ENCODE measurements at places on chromosomes 13 and 19.

GRCh38 chr13:40895227-40896184 lies 106.1 kb downstream of the SLC25A15 start:
- H3K27ac ChIP-seq: no peak overlapping the region
- no peak overlapping the region for H3K4me3 ChIP-seq
- H3K27me3 ChIP-seq: no peaks in the 10 kb centered on the region
- H3K4me1 ChIP-seq: no peaks in the 10 kb centered on the region

DNA sequence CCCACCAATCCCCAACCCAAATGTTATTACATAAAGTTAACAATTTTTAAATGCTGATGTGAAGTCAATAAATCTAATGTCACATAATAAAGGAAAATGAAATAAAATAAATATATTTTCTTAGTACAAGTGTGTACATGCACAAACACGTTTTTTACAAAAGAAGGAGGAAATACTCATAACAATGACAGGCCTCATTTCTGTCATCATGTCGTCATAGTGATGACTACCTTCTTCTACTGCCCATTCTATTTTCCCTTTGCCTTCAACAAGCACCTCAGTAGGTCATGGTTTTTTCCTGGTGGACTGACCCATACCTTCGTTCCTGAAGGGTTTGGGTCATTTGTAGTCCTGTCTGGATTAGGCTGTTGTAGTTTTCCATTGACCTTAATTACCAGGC lies 185.3 kb upstream of the IPO5 start:
- DNase-seq: no peak
- H3K27me3 ChIP-seq: no peaks in the 10 kb centered on the region
- no peak overlapping the region for H3K4me3 ChIP-seq
- H3K4me1 ChIP-seq: no peaks in the 10 kb centered on the region
- H3K36me3 ChIP-seq: no peaks in the 10 kb centered on the region

GRCh38 chr13:100842136-100842535 lies 167.5 kb upstream of the TMTC4 start:
- no peak overlapping the region for H3K4me3 ChIP-seq
- H3K4me1 ChIP-seq: no peaks in the 10 kb centered on the region
- H3K27me3 ChIP-seq: peaks cover 2% of the 10 kb centered on the region
- no peaks in the 10 kb centered on the region for H3K36me3 ChIP-seq
- H3K27ac ChIP-seq: no peak overlapping the region

- no peak for DNase-seq
- no peaks in the 10 kb centered on the region for H3K4me1 ChIP-seq
- no peak overlapping the region for H3K4me3 ChIP-seq
- H3K27me3 ChIP-seq: no peaks in the 10 kb centered on the region
These were observed 14.2 kb upstream of the PROZ start for GRCh38 chr13:113144255-113144629.

GRCh38 chr19:49988433-49988832 lies 27.5 kb upstream of the SIGLEC11 start:
- no peak overlapping the region for H3K27ac ChIP-seq
- DNase-seq: no peak
- no peaks in the 10 kb centered on the region for H3K27me3 ChIP-seq

GRCh38 chr13:46232281-46232680 lies 20.6 kb downstream of the LRRC63 start:
- no peaks in the 10 kb centered on the region for H3K27me3 ChIP-seq
- H3K36me3 ChIP-seq: peaks cover 43% of the 10 kb centered on the region
- no peak for DNase-seq

GRCh38 chr13:105282406-105283285 lies 1252.8 kb downstream of the EFNB2 start:
- H3K27ac ChIP-seq: no peak overlapping the region
- no peak overlapping the region for H3K4me3 ChIP-seq
- no peaks in the 10 kb centered on the region for H3K36me3 ChIP-seq
- no peaks in the 10 kb centered on the region for H3K4me1 ChIP-seq
- H3K27me3 ChIP-seq: no peaks in the 10 kb centered on the region

- H3K36me3 ChIP-seq: no peaks in the 10 kb centered on the region
- H3K4me1 ChIP-seq: no peaks in the 10 kb centered on the region
These were observed 64.9 kb upstream of the MEDAG start for GRCh38 chr13:30841154-30841553.

GRCh38 chr13:25136880-25137787 lies 35.0 kb downstream of the AMER2 start:
- DNase-seq: no peak
- H3K4me3 ChIP-seq: no peak overlapping the region
- no peak overlapping the region for H3K27ac ChIP-seq

GRCh38 chr19:21022996-21023395 lies 2.5 kb downstream of the ZNF430 start:
- no peak for DNase-seq
- H3K36me3 ChIP-seq: peaks cover 68% of the 10 kb centered on the region
- H3K4me1 ChIP-seq: peaks cover 56% of the 10 kb centered on the region
- peak overlapping the region; percentile 99 for H3K4me3 ChIP-seq
- no peaks in the 10 kb centered on the region for H3K27me3 ChIP-seq
- H3K27ac ChIP-seq: peak overlapping the region; percentile 7

GRCh38 chr13:114009590-114010400 lies 35.9 kb upstream of the C13orf46 start:
- peaks cover 7% of the 10 kb centered on the region for H3K4me1 ChIP-seq
- no peaks in the 10 kb centered on the region for H3K27me3 ChIP-seq
- peaks cover 14% of the 10 kb centered on the region for H3K36me3 ChIP-seq
- no peak overlapping the region for H3K4me3 ChIP-seq

- H3K27me3 ChIP-seq: peaks cover 13% of the 10 kb centered on the region
- no peak overlapping the region for H3K4me3 ChIP-seq
- H3K27ac ChIP-seq: peak overlapping the region; percentile 24
- no peaks in the 10 kb centered on the region for H3K36me3 ChIP-seq
- H3K4me1 ChIP-seq: peaks cover 16% of the 10 kb centered on the region
These were observed 11.0 kb downstream of the SIGLEC11 start for GRCh38 chr19:49949742-49950589.

DNA sequence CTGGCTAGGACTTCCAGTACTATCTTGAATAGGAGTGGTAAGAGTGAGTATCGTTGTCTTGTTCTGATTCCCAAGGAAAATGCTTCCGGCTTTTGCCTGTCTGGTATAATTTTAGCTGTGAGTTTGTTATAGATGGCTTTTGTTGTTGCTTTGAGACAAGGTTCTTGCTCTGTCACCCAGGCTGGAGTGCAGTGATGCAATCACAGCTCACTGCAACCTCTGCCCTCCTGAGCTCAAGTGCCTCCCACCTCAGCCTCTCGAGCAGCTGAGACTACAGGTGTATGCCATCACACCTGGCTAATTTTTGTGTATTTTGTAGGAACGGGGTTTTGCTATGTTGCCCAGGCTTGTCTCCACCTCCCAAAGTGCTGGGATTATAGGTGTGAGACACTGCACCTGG lies 6.1 kb upstream of the ZNF543 start:
- H3K27me3 ChIP-seq: peaks cover 39% of the 10 kb centered on the region
- H3K4me1 ChIP-seq: peaks cover 1% of the 10 kb centered on the region
- H3K27ac ChIP-seq: no peak overlapping the region
- DNase-seq: no peak
- peaks cover 5% of the 10 kb centered on the region for H3K36me3 ChIP-seq

DNA sequence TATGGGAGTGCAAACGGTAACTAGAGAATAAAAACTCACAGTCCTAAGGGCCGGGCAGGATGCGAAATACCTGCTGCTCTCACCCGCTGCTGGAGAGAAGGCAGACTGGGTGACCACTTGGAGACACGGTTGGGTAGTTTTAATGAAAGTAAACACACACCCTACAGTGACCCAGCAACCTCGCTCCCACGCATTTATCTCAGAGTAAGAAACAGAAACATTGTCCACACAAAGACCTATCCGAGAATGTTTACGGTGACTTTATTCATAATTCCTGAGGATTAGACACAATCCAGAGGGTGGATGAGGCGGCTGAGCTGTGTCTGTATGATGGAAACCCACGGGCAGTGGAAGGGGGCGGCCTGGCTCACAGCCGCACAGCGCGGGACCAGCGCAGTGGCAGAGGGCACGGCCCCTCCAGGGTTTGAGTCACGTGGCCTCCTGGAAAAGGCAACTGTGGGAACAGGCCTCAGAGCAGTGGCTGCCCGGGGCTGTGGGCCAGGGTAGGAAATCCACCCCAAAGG lies 73.5 kb upstream of the C13orf46 start:
- H3K4me1 ChIP-seq: peaks cover 32% of the 10 kb centered on the region
- no peak overlapping the region for H3K4me3 ChIP-seq
- no peak overlapping the region for H3K27ac ChIP-seq
- peaks cover 31% of the 10 kb centered on the region for H3K36me3 ChIP-seq
- DNase-seq: no peak

GRCh38 chr13:88919970-88920628 lies 1248.9 kb downstream of the SLITRK5 start:
- H3K27ac ChIP-seq: peak overlapping the region; percentile 37
- H3K4me1 ChIP-seq: peaks cover 21% of the 10 kb centered on the region
- no peak overlapping the region for H3K4me3 ChIP-seq
- H3K36me3 ChIP-seq: peaks cover 3% of the 10 kb centered on the region
- peak; percentile 72 for DNase-seq

DNA sequence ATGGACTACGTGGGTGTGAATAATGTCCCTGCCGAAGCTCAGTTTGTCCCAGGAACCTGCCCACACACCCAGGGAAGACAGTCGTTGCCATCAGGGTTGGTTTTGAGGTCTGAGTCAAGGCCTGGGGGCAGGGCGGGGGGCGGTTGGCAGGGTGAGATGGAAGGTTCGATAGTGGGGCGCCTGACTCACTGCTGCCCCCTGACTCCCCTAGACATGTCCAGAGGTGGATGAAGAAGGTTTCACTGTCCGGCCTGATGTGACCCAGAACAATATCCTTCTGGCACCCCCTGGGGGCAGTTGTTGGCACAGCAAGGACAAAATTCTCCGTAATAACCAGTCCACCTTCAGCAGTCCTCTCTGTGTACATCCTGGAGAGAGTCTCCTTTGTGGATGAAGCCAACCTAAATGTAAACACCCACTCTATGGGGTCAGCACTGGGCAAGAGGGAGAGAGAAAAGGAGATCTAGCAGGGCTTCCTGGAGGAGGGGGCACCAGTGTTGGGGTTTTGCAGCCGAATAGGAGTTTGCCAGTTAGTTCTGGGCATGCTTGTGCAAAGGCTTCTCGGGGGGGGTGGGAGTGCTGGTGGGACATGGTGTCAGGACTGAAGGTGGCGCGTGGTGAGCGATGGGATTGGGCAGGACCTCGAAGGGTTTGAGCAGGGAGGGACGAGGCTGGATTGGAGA lies 19.6 kb upstream of the B3GNT3 start:
- peaks cover 14% of the 10 kb centered on the region for H3K4me1 ChIP-seq
- H3K27me3 ChIP-seq: no peaks in the 10 kb centered on the region
- H3K36me3 ChIP-seq: peaks cover 42% of the 10 kb centered on the region
- peak; percentile 46 for DNase-seq

- H3K4me1 ChIP-seq: peaks cover 8% of the 10 kb centered on the region
- no peak for DNase-seq
- no peak overlapping the region for H3K4me3 ChIP-seq
- H3K36me3 ChIP-seq: peaks cover 6% of the 10 kb centered on the region
- H3K27me3 ChIP-seq: no peaks in the 10 kb centered on the region
- H3K27ac ChIP-seq: no peak overlapping the region
These were observed 167.7 kb downstream of the ZNF486 start for GRCh38 chr19:20334760-20335159.

DNA sequence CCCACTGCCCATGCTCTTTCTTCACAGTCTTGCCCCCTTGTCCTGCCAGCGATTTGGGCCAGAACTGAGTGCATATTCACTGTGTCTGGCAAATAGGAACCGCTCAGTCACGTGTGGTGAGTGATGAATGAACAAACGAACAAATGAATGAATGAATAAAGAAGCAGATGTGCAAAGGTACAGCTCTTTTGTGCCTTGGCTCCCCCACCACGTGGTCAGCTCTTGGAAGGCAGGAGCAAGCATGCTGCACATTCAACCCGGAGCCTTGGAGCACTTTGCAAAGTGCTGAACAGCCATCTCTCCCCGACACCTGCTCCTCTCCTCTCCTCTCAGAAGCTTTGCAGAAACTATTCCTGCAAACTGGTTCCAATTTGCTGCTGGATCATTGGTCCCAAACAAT lies 52.4 kb downstream of the LATS2 start:
- no peak overlapping the region for H3K4me3 ChIP-seq
- no peak overlapping the region for H3K27ac ChIP-seq
- H3K4me1 ChIP-seq: peaks cover 14% of the 10 kb centered on the region
- no peak for DNase-seq
- peaks cover 2% of the 10 kb centered on the region for H3K36me3 ChIP-seq

- peaks cover 48% of the 10 kb centered on the region for H3K4me1 ChIP-seq
- peak overlapping the region; percentile 99 for H3K4me3 ChIP-seq
- H3K27ac ChIP-seq: peak overlapping the region; percentile 98
- DNase-seq: peak; percentile 91
- H3K36me3 ChIP-seq: peaks cover 45% of the 10 kb centered on the region
These were observed 759 bp downstream of the PPP1R15A start for GRCh38 chr19:48872884-48873475.

DNA sequence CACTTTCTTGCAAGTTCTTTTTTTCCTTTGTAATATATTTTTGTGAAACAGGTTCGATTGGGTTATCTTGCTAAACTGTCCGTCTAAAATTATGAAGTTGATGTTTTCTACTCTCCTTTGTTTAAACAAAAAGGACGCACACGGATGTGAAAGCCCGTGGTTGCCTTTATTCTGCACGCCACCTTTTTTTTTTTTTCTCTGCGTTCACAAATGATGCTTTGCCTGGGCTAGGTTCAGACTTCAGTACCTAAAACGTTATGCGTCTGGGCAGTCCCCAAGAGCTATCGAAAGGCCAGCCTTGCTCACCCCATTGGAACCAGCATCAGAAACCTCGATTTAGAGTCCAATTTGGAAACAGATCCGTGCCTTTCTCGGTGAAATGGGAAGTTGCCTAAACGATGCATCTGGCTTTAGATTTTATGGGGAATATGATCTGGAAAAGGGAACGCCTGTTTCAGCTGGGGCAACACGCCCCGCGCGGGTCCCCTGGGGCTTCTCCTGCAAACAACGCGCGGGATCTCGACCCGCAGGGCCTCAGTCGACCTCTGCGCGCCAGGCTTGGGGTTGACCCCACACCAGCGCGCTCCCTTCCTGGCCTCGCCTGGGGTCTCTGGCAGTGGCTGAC lies 113.9 kb downstream of the KCNRG start:
- DNase-seq: no peak
- H3K27me3 ChIP-seq: peaks cover 53% of the 10 kb centered on the region
- H3K27ac ChIP-seq: peak overlapping the region; percentile 66
- peaks cover 63% of the 10 kb centered on the region for H3K4me1 ChIP-seq
- peak overlapping the region; percentile 60 for H3K4me3 ChIP-seq

DNA sequence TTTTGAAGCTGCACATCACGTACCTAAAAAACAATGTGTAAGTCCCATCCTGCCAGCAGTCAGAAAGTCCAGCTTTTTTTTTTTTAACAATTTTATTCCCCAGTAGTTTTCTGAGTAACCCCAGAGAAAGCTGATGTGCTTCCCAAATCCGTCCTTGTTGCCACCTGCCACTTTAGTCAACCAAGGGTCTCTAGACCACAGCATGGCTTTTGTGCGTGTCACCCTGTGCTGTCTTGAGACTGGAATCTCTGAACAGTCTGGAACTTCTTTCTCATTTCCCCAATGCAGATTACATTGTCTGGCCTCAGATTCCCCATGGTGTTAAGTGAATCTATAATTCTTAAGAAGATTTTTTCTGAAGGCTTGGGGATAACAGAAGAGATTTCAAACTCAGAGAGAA lies 289.2 kb upstream of the KLF12 start:
- H3K36me3 ChIP-seq: no peaks in the 10 kb centered on the region
- no peaks in the 10 kb centered on the region for H3K4me1 ChIP-seq
- no peak overlapping the region for H3K27ac ChIP-seq
- DNase-seq: no peak
- no peak overlapping the region for H3K4me3 ChIP-seq
- no peaks in the 10 kb centered on the region for H3K27me3 ChIP-seq
